Activated CD4-positive, alpha-beta memory T cell treated with anti-CD3 and anti-CD28 coated beads, Interleukin-2, amount 10 ng/mL, durations not matched to agents 7 days and 5 days (primary cell): ENCODE measurements at places on chromosomes 1 and 21. TPM values are rescaled to one million over a fixed set of nuclear protein-coding genes. Genes with fewer than 3 reads are reported as not detected.

Gene LRRC38
- total RNA-seq = not detected

Gene TBX15
- total RNA-seq = not detected

Gene SIK1
- 4.6 TPM for total RNA-seq

Gene PTPRF
- total RNA-seq = 2.4 TPM

Gene AGMAT
- 7.9 TPM for total RNA-seq

Gene RIMKLA
- total RNA-seq = 3.1 TPM

Gene RPS6KA1
- total RNA-seq = 170 TPM

Gene C4BPA
- total RNA-seq = not detected

Gene ACTL8
- total RNA-seq = not detected

Gene UMODL1
- 0.10 TPM for total RNA-seq

Gene ARID4B
- total RNA-seq = 56.1 TPM

Gene TIAM1
- total RNA-seq = 60.6 TPM

Gene OR6K6
- not detected for total RNA-seq

Gene PTPN7
- 231 TPM for total RNA-seq

Gene LCE7A
- not detected for total RNA-seq

Gene TOMM20
- 81.4 TPM for total RNA-seq

Gene GPR37L1
- not detected for total RNA-seq

Gene FCRLB
- total RNA-seq = 0.43 TPM

Gene GPR25
- not detected for total RNA-seq

Gene OR2L5
- not detected for total RNA-seq

Gene PTCH2
- 1.0 TPM for total RNA-seq

Gene KRTAP7-1
- not detected for total RNA-seq

Gene BLACAT1
- 0.55 TPM for total RNA-seq

Gene CHIA
- total RNA-seq = not detected

Gene ZNF672
- 60.1 TPM for total RNA-seq
